ENCODE measurements at places on chromosomes 7 and 10. TPM values are rescaled to one million over a fixed set of nuclear protein-coding genes. Genes with fewer than 3 reads are reported as not detected.

CUZD1 gene
- 0.96 TPM for total RNA-seq

DMBT1 gene
- total RNA-seq: not detected

GRCh38 chr7:7989616-7990440 is 21.2 kb downstream of the GLCCI1 start:
- DNase-seq: no peak

GRCh38 chr10:32295027-32295426 is 51.9 kb downstream of the EPC1 start:
- no peak for DNase-seq

- DNase-seq: no peak
Measured at GRCh38 chr7:85055906-85056305, 130.9 kb downstream of the SEMA3D start.

DNA sequence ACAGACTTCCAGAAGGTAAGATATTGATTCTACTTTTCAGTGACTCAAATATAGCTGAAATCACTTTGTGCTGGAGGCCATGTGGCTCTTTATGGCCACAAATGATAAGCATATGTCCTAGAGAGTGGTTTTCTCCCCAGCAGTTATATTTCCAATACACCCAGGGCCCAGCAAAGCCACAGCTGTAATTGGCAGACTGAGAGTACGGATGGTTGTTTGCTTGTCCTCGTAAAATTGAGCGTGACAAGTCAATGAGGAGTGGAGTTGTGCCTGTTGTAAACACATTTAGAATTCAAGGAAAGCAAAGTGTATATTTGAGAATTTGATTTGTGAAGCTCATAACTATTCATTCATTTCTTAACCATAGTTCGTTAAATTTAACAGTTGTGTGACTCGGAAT is 201.8 kb downstream of the LHFPL3 start:
- no peak for DNase-seq
